NCI-H1417 treated with DMSO at 0.1 percent for 48 hours (cell line): ENCODE measurements at places on chromosomes 4 and X.

DNA sequence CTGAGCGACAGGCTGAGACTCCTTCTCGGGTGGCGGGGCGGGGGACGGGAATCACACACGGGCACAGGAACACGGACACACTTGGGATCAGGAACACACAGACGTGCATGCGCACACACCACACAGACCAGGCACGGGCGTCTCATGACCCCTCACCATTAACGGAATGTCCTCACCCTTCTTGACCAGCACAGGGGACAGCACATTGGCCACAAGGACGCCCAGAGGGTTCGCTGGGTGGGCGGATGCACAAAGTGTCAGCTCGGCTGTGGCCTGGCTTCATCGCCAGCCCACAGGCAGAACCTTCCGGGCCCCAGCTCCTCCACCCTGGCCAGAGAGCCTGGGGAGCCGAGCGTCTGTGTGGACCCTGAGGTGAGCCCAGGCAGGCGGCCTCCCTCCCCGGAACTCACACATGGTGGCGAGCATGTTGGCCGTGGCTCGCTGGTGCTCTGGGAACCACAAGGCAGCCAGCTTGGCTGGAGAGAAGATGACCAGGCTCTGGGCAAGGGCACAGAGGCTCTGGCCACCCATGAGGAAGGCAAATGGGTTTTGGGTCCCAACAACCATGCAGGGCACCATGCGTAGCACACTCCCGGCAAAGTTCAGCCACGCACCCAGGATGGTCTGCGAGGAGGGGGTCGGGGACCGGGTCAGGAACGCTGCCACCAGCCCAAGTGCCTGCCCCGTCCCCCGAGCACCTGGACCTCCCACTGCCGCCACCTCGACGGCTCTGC lies 3.1 kb downstream of the SLC49A3 start:
- DNase-seq = no peak

DNA sequence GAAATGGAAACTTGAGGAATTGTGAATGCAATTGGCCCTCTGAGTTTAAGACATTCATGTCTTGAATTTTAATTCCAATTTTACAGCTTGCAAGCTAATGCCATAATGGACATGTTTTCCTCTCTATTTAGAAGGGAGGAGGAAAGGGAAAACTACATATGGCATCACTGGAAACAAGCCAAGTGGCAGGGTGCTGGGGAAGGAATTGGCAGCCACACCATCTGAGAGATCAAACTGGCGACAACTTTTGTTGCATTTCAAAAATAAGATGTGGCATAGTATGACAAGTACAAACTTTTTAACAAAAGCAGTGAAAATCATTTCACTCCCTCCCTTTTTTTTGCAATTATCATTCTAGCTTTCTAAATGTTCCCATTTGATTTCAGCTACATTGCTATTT lies 615.6 kb downstream of the CENPC start:
- DNase-seq = no peak

- DNase-seq = no peak
Measured at GRCh38 chr4:80311130-80311529, 24.4 kb upstream of the CFAP299 start.

GRCh38 chr4:150423503-150423902 lies 158.4 kb upstream of the MAB21L2 start:
- DNase-seq = no peak

DNA sequence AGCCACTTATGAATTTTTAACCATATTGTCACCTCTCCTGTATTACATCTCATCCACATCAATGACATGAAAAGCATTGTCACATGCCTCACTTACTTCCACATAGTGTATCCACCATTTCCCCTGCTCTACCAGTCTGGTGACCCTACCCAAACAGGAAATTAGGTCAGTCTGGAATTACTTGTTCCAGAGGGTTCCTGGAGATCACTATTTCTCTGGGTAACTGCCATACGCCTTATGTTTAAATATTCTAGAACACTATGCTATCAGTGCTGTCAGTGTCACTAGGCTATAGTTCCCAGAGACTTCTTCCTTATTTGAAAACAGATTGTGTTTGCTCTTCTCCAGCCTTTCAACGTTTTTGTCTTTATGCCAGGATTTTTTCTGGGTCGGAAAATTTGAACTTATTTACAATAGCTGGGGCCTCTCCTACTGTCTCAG lies 15.0 kb downstream of the SRPX2 start:
- DNase-seq = no peak

DNA sequence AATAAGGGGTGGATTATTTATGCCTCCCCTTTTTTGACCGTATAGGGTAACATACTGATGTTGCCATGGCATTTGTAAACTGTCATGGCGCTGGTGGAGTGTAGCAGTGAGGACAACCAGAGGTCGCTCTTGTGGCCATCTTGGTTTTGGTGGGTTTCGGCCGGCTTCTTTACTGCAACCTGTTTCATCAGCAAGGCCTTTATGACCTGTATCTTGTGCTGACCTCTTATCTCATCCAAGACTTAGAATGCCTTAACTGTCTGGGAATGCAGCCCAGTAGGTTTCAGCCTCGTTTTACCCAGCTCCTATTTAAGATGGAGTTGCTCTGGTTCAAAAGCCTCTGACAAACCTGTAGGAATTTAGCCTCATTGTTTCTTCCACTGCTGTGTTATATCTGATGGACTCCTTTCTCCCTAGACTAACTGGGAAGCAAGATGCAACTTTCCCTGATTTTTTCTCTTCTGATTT lies 71.4 kb downstream of the TMEM131L start:
- DNase-seq = no peak

DNA sequence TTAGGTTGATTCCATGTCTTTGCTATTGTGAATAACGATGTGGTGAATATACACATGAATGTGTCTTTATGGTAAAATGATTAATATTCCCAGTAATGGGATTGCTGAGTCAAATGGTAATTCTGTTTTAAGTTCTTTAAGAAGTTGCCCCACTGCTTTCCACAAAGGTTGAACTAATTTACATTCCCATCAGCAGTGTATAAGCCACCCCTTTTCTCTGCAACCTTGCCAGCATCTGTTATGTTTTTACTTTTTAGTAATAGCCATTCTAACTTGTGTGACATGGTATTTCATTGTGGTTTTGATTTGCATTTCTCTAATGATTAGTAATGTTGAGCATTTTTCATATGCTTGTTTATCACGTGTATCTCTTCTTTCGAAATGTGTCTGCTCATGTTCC lies 503.3 kb downstream of the PCDH18 start:
- no peak for DNase-seq

DNA sequence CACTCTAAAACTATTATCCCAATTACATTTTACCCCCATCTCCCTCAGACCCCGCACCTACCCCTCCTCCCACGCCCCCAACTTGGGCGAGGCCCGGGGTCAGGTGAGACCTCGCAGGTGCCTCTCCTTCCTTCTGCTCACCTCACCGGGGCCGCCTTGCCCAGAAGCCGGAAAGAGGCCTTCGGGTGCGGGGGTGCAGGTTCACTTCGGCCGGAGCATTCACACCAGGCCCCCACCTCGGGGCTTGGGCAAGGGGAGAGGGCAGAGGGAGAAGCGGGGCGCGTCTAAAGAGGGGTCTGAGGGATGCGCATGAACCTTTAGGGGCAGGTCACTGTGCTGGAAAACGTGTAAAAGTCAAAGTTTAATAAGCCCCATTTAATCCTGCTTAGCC lies 427 bp downstream of the ZNF182 start:
- DNase-seq = no peak

GRCh38 chrX:114162068-114162735 lies 421.7 kb upstream of the HTR2C start:
- DNase-seq = no peak

GRCh38 chr4:141348125-141348524 lies 127.4 kb downstream of the ZNF330 start:
- no peak for DNase-seq

GRCh38 chrX:70079870-70080269 lies 17.6 kb downstream of the OTUD6A start:
- no peak for DNase-seq

DNA sequence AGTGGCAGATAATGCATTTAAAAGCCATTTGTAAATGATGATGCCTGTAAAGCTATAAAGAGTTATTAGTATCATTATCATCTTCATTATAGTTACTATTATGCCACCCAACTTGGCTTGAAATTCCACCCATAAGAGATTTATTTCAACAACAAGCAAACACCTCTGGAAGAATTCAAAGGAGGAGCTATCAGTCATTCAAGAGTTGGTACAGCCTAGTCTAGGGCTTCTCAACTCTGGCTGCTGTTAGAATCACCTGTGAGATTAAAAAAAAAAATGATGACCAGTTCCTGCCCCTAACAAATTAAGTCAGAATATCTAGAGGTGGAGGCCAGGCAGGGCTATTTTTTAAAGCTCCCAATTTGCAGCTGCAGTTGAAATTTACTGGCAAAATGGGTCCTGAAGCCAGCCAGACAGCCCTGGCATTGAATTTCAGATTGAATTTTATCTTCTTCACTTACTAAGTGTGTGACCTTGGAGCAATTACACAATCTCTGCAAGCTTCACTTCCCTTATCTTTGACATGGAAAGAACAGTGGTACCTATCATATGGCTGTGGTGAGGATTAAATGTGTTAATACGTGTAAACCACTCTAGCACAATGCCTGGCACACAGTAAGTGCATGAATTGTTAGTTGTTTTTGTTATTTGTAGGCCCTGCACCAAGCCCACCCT lies 52.9 kb upstream of the EDA start:
- DNase-seq = no peak

- DNase-seq = no peak
Measured at GRCh38 chr4:17336986-17337385, 174.9 kb downstream of the QDPR start.

DNA sequence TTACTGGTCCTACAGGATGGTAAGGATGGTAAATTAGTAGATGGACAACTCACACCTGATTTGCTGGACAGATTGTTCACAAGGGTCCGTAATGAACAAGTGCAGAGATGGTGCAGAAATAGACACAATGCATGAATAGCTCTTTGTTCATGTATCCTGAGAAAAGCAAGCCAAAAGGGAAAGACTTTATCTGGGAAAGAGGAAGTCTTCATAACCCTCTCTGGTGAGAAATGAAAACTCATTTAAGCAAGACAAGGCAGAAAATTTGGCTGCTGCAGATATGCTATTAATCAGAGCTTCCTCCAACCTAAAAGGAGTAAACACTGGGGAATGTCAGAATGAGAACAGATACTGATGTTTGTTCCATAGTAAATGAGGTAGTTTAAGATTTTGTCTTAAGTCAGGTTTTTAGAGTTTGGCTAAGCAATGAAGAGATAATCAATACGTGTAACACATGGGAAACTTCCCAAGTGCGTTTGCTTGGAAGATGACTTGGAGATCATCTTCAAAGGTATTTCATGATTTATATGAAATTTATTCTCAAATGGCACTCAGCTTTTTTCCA lies 152.4 kb upstream of the BMPR1B start:
- no peak for DNase-seq

DNA sequence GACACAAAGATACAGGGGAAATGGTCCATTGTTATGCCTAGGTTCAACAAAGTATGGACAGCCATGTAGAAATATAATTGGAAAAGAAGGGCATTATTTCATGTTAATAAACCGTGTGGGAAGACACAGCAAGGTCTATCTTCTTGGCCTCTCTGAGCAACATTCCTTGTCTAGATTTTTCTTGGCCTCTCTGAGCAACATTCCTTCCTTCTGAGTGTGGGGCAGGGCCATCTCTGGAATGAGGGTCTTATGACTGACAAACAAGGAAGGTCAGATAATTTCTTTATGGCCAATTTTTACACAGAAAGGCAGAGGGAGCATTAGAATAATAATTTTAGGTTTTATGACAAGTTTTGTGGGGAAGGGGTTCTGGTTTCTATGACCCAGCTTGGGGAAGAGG lies 24.3 kb upstream of the MAOA start:
- no peak for DNase-seq

DNA sequence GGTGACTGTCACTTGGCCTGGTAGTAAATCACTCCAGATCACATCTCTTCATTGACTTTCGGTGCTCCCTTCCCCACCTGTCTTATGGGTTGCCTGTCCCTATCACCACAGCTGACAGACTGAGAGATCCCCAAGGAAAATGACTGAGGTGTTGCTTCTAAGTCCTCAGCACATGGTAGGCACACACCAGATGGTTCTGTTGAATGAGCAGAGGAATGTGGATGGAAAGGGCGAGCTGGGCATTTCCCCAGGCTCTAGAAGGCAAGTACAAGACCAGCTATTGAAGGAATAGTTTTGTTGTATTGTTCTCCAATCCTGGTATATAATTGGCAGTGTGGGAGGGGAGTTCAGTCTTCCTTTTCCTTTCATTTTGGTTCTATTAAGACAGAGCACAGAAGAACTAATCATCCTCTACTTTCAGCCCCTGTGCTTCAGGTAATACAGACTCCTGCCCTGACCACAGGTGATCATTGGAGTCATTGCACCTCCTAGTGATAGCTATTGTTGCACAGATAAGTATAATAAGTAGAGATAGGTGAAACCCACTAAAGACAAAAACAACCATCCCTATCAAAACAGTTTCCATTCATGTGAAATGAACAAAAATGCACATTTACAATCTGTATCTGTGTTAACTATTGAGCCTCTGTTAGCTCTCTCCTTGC lies 158.6 kb downstream of the TRAM1L1 start:
- DNase-seq = no peak

- no peak for DNase-seq
Measured at GRCh38 chrX:154819771-154820341, 14.6 kb upstream of the MPP1 start.

DNA sequence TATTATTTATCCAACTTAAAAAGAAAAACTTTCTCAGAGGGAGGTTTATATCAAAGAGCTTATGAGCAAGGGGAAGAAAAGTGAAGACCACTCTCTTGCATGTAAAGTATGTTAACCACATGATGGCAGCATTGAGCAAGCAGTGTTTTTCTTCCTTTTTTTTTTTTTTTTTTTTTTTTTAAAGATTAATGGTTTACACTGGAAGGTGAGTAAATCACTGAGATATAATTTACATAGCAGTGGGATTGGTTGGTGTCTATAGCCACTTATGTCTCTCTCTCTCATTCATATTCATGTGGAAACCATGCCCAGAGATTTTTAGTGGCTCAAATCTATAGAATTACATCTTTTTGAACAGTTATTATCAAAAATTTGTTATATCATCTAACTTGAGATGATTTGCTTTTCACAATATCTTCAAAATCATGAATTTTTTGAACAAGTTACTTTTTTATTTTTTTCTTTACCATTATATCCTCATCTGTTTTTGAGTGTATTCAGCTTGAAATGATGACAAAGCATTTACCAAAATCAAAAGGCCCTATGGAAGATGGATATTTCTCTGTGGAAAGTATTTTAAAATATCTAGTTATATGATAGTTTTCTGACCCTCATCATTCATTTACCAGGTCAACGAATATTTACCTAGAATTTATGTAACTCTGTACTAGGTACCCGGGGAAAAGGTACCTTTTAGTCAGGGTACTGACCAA lies 31.6 kb downstream of the MTHFD2L start:
- DNase-seq = peak; percentile 27
